ENCODE measurements at places on chromosomes 2 and 18.

GRCh38 chr2:185990861-185991525 is 252.4 kb downstream of the FSIP2 start:
- DNase-seq, result no peak

DNA sequence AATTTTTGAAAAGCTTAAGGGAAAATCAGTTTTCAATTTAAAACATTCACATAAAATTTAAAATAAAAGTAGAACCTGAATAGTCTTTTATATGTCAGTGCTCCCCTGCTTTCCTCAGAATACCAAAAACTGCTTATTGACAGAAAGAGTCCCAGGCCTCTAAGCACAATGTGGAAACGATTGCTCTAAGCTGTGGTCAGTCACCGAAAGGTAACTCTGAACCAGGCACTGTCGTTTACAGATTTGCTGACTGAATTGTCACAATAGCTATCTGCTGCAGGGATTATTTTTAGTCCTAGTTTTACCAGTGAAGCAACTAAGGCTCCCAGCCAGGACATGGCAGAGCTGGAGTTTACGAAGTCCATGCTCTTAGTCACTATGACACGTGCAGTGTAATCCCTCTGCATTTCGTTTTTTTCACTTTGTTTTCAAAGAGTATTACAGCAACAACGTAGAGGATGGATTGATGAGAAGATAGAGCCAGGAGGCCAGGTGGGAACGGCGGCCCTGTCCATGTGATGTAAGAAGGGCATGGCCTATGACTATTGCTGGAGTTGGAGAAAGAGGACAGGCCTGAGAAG is 28.1 kb upstream of the TMEM247 start:
- peak; percentile 55 for DNase-seq

DNA sequence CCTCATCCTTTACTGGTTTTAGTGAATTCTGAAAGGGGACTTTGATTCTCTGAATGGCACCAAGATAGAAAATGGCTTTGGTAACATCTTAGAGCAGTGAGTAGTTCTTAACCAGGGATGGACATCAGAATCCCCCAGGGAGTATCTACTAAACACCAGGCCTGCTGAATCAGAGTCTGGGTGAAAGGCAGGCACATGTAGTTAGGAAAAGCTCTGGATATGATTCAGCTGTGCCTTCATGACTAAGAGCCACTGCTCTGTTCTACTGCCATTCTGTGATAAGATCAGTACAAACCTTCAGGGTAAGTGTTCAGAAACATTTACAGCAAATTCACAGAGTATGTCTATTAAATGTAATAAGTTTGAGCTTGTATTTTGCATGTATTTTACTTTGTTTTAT is 46.2 kb upstream of the B3GNT2 start:
- peak; percentile 96 for DNase-seq

GRCh38 chr2:197168705-197169104 is 141.9 kb downstream of the ANKRD44 start:
- peak; percentile 61 for DNase-seq

- DNase-seq, result no peak
Measured at GRCh38 chr2:118699447-118700175, 147.8 kb downstream of the EN1 start.

DNA sequence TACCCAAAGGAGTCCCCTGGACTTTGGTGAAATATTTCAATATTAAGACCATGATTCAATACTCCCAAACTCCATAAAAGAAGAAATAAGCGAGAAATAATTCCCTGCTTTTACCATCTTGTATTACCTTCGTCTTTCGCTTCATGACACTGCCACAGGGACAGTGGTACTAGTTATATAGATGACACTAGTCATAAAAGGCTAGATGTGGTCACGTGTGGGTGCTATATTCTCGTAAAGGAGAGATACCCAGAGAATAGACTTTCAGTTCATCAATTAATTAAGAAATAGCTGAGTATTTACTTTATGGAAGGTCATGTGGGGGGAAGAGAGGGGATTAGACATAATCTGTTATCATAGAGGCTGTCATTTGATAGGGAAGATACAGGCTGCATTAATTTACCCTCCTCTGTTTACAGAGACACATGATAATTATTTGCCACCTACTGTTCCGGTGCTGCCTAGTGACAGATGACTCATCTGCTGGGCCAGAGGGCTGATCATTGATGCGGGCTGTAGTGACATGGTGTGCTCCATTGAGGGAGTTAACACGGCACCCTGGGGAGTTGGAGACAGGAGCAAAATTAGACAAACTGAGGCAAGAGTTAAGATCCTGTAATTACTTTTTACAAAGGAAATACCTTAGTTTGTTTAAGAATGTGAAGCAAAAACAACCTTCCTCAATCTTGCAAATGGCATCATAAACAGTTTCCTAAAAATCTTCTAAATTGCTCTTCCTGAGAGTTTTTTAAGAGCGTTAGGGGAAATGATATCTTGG is 78.2 kb upstream of the ITGB6 start:
- DNase-seq, result no peak

DNA sequence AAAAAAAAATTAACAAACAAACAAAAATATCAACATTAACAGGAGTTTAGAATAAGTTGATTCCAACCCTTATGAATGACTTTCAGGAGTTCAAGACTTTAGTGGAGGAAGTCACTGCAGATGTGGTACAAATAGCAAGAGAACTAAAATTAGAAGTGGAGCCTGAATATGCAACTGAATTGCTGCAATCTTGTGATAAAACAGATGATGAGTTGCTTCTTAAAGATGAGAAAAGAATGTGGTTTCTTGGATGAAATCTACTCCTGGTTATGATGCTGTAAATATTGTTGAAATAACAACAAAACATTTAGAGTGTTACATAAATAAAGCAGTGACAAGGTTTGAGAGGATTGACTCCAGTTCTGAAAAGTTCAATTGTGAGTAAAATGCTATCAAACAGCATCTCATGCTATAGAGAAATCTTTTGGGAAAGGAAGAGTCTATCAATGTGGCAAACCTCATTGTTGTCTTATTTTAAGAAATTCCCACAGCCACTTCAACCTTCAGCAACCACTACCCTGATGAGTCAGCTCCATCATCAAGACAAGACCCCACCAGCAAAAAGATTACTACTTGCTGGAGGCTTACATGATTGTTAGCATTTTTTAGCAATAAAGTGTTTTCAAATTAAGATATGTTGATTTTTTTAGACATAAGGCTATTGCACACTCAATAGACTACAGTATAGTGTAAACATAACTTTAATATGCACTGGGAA is 42.7 kb upstream of the TAF4B start:
- DNase-seq, result no peak

- peak; percentile 43 for DNase-seq
Measured at GRCh38 chr2:39403311-39403710, 33.8 kb downstream of the MAP4K3 start.

GRCh38 chr2:74917702-74918619 is 40.5 kb upstream of the POLE4 start:
- DNase-seq, result peak; percentile 99

- DNase-seq, result no peak
Measured at GRCh38 chr2:65688141-65688886, 255.9 kb upstream of the SPRED2 start.
